Activated CD8-positive, alpha-beta T cell treated with anti-CD3 and anti-CD28 coated beads, Interleukin-2, amount 10 ng/mL, durations not matched to agents 7 days and 5 days (primary cell): ENCODE measurements at places on chromosomes 2 and 18. TPM values are rescaled to one million over a fixed set of nuclear protein-coding genes. Genes with fewer than 3 reads are reported as not detected.

The CHRNG gene
- total RNA-seq, result not detected

The RGPD4 gene
- total RNA-seq, result not detected

The ALK gene
- total RNA-seq, result not detected

The ADRA2B gene
- total RNA-seq, result not detected

The ILKAP gene
- total RNA-seq, result 62.7 TPM

The CEP68 gene
- total RNA-seq, result 9.7 TPM

The ERBB4 gene
- not detected for total RNA-seq

The AOX1 gene
- total RNA-seq, result not detected

The ATP6V1B1 gene
- total RNA-seq, result not detected

The SLC38A11 gene
- total RNA-seq, result not detected

The RAB17 gene
- total RNA-seq, result 0.61 TPM

The DRC1 gene
- not detected for total RNA-seq

The TMEM37 gene
- not detected for total RNA-seq

The SLC14A1 gene
- total RNA-seq, result 2.4 TPM

The EFHD1 gene
- total RNA-seq, result 6.0 TPM

The SCG2 gene
- total RNA-seq, result not detected

The PARD3B gene
- 0.76 TPM for total RNA-seq

The NFATC1 gene
- 28.1 TPM for total RNA-seq

The TRMT61B gene
- total RNA-seq, result 15.5 TPM

The LIPG gene
- total RNA-seq, result not detected

The POLR1A gene
- 41.5 TPM for total RNA-seq

The NTSR2 gene
- total RNA-seq, result not detected

The GALNT5 gene
- total RNA-seq, result not detected

The IL18R1 gene
- 53.1 TPM for total RNA-seq

The NPHP1 gene
- total RNA-seq, result 0.60 TPM

The PLGLB1 gene
- total RNA-seq, result 3.7 TPM

The ASB3 gene
- 25.8 TPM for total RNA-seq

The SLC9A2 gene
- not detected for total RNA-seq

The IL1F10 gene
- total RNA-seq, result not detected

The ITGA6 gene
- total RNA-seq, result 15.0 TPM

The CD8A gene
- 675 TPM for total RNA-seq

The CNTNAP5 gene
- not detected for total RNA-seq

The MAL gene
- total RNA-seq, result 188 TPM

The DLGAP1 gene
- total RNA-seq, result not detected

The AP1S3 gene
- total RNA-seq, result 9.1 TPM

The GAREM1 gene
- not detected for total RNA-seq

The FEV gene
- not detected for total RNA-seq

The CDH2 gene
- 0.21 TPM for total RNA-seq

The FAM110C gene
- total RNA-seq, result 0.16 TPM

The KCNS3 gene
- total RNA-seq, result not detected

The MFSD2B gene
- total RNA-seq, result 0.34 TPM

The AFF3 gene
- total RNA-seq, result 7.9 TPM

The RAD51AP2 gene
- not detected for total RNA-seq

The RPRM gene
- total RNA-seq, result 0.16 TPM

The RTP5 gene
- total RNA-seq, result not detected

The TRABD2A gene
- 71.9 TPM for total RNA-seq

The DCDC2C gene
- not detected for total RNA-seq

The DSG1 gene
- total RNA-seq, result not detected

The TEX44 gene
- total RNA-seq, result not detected
